ENCODE measurements at places on chromosomes 6 and 20.

DNA sequence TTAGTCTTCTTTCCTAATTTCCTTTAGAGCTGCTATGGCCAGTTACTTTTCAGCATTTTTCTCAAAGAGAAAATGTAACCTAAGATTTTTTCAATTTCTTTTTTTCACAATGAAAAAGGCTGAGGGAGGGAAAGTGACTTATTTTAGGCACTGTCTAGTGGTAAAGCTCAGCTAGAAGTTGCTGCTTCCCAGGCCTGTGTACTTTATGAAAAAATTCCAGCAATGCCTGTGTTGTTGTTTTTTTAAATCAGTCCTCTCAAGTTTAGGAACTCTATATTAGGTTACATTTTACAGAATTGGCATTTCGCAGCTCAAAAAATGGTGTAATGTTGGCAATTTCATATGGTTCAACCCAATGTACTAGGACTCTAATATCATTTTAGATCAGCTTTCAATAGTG is 269.6 kb downstream of the ARID1B start:
- DNase-seq = no peak

GRCh38 chr6:47144306-47144705 is 102.2 kb upstream of the ADGRF1 start:
- DNase-seq = no peak

GRCh38 chr6:16314296-16314695 is 75.9 kb downstream of the GMPR start:
- DNase-seq = no peak

DNA sequence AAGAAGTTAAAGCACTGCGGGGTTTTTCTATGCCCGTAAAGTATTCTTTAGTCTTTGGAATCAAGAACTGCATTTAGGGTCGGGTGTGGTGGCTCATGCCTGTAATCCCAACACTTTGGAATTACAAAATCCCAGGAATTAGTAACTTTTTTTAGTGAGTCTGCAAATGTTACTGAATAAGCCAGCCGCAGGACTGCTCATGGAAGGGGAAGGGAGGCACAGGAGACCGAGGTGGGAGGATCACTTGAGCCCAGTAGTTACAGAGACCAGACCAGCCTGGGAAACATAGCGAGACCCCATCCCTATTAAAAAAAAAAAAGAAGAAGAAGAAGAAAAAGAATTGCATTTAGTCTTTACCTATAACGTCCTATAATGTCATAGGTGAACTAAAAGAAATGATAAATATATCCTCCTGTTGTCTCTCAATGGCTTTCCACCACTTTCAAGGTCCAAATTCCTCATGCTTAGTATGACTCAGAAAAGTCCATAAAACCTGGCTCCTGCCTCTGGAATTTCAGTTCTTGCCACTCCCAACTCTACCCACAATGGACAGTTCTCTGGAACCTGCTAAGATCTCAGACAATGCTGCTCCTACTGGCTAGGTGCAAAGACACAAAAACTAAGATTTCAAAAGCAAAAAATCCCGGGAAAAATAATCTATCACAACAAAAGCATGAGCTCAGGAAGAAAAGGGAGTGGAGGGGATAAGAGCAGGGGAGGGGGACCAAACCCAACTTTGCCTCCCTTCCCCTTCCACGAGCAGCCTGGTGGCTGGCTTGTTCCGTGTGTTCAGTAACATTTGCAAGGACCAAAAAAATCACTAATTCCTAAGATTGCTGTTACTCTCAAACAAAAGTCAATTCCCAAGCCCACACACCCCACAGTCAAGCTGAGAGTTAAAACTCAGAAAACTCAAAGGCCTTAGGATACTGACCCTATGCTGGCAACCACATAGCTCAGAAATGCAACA is 39.0 kb downstream of the B4GALT5 start:
- no peak for DNase-seq

DNA sequence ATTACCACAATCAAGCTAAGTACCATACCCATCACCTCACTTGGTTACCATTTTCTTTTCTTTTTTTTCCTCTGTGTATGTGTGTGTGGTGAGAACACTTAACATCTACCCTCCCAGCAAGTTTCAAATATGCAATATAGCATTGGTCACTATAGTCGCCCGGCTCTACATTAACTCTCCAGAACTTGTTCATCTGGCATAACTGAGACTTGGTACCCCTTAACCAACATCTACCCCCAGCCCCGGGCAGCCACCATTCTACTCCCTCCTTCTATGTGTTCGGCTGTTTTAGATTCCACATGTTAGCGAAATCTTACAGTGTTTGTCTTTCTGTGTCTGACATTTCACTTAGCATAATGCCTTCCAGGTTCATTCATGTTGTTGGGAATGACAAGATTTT is 89.0 kb upstream of the TOP1 start:
- DNase-seq = no peak

DNA sequence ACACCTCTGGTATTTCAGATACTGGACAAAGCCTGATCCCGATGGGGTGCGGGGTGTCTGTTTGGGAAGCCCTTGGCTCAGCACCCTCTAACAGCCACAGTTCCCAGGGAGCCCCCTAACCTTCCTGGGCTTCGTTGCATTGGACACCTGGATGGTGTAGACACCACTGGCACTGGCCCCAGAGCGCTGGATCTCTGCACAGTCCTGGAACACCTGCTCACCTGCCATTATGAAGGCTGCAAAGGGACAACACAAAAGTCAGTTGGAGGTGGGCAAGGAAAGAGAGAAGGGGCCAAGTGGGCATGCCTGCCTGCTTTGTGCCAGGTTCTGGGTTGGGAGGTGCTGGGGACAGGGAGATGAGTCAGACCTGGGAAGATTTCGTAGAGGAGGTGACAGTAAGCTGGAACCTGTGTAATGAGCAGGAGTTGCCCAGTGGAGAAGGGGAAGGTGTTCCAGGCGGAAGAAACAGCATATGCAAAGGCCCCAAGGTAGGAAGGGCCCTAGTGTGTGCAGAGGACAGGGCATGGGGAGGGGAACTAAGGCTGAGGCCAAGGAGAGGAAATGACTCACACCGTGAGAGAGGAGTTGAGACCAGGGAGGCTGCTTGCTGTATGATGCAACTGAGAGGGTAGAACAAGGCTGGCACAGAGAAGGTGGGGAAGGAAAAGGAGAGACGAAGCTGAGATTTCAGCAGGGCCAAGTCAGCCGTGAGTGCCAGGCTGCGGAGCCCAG is 34.9 kb downstream of the ANGPT4 start:
- DNase-seq = no peak

DNA sequence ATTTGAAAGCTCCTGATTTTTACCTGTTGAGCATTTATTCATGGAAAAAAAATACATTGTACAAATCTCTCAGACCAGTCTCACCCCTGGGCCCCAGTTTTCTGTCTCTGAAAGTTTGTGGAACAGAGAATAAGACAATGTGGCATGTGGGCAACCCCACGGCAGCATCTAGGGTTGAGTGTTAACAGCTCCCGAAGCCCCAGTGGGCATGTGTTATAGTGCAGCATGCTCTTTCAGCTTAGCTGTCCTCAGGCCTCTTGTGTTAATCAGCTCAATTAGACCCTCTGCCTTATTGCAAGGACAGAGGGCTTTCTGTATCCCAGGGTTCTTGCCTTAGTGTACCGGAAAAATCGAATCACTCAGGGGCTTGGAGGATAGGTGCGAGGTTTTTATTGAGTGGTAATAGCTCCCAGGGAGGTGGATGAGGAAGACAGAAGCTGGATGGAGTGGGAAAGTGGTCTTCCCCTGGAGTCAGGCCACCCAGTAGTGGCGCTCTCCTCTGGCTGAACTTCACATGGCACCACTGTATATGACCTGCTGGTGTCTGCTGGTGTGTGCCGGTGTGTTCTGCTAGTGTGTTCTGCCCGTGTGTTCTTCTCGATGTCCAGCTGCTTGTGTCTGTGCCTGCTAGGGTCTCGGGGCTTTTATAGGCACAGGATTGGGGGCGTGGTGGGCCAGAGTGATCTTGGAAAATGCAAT is 382.8 kb downstream of the EPM2A start:
- DNase-seq = no peak

DNA sequence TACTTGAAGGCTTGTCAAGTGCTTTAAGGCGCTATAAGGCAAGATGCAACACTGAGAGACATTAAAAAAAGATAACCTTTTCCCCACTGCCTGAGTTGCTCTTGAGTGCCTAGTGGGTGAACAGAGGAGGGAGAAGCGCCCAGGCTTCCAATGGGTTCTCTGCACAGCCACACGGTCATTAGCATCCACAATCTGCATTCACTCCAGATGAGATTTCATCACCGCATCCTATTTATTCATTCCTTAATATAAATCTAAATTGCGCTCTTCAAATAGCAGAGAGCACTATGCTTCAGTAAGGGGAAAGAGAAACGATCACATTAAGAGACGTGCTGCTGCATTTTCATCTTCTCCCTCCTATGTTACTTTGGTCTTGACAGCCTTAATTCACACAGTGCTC is 219.2 kb downstream of the ATXN1 start:
- no peak for DNase-seq

Measured in cerebellar nuclear complex (tissue), 1 donor.